Fibroblast of mammary gland (primary cell): ENCODE measurements at places on chromosomes 4 and X.
A peak's percentile ranks its signal among the peaks of the same experiment; 100 is the strongest.

GRCh38 chr4:86974551-86974994 is 39.8 kb downstream of the AFF1 start:
- no peak for DNase-seq

DNA sequence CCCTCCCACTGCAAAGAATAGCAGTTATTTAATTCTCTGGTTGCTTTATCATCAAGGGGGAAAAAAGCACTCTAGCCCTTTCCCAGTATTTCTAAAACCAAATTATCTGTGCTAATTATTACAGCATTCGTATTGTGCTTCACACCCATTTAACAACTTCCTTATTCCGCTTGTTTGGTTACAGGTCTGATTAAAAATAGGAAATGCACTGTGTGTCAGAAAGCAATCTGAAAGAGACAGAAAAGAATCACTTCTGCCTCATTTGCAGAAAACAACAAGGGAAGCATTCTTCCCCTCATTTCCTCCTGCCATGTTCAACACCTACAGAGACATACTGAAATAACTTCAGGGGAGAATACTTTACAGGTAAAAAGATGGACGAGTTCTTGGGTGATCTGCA is 114.9 kb upstream of the MAP3K15 start:
- no peak for DNase-seq

DNA sequence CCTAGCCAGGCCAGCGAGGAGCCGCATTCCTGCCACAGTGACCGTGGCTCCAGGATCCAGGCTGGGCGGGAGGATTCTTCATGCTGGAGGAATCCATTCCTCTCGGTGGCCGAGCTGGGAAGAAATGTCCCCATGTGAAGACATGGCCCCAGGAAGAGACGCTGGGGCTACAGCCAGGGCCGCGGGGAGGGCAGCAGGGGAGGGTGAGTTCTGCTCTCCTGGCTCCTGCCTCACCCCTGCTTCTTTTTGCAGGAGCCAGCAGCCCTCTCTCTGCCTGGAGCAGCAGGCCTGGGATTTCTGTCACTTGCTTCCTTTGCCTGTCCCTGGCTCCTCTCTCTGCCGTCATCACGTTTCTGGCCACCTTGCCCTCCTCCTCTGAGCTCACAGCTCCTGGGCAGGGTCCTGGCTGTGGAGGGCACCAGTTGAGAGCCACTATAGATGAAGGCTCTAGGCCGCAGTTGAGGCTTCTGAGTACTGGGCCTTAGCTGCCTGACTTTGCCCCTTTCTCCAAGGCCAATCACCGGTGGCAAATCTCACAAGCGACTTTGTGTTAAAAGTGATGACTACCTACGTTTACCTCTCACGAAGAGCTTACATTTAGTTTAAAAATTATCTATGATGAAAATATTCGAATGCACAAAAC is 48.3 kb downstream of the ENPP6 start:
- DNase-seq: no peak

DNA sequence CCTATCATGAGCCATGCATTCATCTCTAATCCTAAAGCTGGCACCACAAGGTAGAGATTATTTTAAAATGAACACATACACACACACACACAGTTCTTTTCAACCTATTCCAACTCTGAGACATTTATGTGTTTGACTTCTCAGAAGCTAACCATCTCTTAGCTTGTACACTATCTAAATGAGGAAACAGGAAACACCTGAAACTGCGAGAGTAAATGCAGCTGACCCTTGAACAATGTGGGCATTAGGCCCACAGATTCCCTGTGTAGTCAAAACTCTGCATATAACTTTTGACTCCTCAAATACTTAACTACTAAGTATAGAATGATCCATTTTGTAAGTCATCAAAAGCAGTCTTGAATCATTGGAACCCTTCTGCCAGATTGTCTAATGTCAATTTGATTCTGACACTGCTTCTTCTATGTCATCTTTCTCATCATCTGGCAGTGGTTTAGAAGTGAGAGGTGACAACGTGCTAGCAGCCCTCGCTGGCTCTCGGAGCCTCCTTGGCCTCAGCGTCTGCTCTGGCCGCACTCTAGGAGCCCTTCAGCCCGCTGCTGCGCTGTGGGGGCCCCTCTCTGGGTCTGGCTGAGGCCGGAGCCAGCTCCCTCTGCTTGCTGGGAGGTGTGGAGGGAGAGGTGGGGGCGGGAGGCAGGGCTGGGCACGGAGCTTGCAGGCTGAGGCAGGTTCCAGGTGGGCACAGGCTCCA is 21.4 kb upstream of the IL15 start:
- no peak for DNase-seq

- DNase-seq: peak; percentile 87
Observed at GRCh38 chr4:38980903-38981676, 51.1 kb downstream of the TMEM156 start.

- DNase-seq: no peak
Observed at GRCh38 chr4:189200353-189200752, 740.3 kb upstream of the FRG1 start.

GRCh38 chrX:116897526-116897925 is 434.8 kb upstream of the CT83 start:
- DNase-seq: no peak

DNA sequence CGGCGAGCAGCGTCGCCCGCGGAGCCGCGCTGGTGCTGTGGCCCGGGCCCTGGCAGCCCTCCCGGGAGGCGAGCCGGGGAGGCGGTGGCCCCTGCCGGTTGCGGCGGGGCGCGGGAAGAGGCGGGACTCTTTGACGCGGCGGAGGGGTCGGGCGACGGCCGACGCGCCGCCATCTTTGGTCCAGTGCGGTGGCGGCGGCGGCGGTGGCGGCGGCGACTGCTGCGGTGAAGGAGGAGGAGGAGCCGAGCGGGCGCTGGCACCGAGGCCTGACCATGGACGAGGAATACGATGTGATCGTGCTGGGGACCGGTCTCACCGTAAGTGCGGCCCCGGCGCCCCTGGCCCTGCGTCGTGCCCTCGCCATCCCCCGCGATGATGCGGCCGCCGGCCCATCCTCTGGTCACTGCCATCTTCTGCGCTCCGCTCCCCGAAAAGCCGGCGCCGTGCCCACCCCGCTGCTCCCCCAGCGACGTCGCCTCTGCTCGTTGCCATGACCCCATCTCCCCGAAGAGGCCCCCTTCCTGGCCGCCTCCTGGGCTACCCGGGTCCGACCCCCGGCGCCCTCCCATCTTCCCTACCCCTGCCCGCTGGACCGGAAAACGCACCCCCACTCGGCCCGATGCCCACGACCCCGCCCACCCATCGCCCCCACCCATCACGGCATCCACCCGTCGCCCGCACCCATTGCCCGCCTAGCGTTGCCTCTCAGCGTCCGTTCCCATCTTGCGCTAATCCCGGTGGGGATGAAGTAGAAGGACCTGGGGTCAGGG is at the start of gene GDI1:
Gene GDI1, plus strand, starts transcription at position 172 of the 770 bp plus-strand sequence. Its CDS starts 101 bp downstream, at position 273.
- peak; percentile 15 for DNase-seq

DNA sequence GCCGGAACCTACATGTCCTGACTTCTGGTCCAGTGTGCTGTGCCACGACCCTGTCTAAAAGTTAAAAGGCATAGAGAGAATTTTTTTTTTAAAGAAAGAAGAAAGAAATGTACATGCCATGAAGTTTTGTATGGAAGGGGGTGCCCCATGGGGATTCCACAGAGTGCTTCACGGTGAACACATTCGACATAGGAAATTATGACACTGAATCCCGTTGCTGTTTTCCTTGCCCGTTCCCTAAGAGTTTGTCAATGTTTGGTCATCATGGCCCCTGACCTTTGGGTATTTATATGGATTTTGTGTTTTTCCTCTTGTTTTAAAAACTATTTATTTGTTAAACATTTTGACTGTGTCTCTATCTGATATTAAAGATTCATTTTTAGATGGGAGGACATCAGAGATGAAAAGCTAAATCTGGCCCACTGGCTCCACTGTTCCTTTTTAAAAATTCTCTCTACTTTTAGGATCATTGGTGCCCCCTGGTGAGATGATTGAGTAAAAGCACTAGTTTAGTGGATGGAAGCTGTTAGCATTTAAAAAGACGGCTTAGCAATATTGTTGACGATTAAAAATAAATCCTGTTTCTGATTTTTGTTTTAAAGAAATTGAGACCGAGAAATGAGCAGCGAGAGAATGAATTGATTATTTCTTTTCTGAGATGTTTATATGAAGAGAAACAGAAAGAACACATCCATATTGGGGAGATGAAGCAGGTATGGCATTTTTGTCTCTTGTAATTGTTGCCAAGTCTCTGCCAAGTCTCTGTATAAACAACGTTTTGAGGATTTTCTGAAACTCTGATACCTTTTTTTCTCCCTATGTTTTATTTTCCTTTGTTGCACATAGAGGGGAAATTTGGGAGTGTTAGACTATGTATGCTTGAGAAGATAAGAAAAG is 75.0 kb downstream of the PTTG2 start:
- peak; percentile 75 for DNase-seq

DNA sequence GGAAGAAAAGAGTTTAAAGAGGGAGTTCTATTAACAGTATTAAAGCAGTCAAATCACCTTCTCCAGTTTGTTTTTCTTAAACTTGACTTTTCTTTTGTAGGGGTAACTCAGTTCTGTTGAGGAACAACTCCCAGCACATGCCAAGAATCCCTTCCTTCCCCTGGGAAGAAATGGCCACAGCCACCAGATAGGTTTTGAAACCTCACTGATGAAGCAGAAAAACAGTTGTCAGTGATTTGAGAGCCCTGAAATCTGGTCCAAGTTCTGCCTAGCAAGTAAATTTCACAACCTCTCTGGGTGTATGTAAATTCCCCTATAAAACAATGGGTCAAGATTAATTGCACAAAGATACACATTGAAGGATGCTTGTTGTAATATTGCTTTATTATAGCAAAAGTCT is 167.1 kb downstream of the DHX15 start:
- peak; percentile 29 for DNase-seq

DNA sequence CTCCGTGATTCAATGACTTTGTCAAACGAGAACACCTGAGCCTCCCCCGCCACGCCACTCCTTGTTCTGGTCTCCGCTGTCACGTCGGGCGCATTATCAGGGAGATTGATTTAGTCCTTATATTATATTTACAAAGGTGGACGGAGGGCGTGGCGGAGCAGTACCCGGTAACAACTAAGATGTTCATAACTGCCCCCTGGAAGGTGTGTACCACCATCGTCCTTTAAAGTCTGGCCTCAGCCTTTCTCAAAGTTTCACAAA is 284.2 kb downstream of the PACRGL start:
- DNase-seq: no peak

DNA sequence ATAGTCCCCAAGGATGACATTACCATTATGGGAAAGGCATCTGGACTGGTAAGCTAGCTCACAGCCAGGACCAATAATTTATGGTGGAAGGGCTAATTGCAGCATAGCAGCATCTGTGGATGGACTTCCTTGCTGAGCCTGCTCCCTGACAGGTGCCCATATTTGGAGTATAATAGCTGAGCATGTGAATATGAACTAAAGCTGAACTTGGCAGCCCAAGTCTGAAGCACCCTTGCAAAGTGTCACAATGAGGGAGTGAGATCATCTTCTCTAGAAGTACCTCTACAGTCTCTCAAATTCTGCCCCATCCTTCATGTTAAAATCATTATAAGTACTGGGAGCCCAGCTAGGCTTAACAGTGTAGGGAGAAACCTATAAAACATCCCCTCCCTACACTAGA is 128.2 kb upstream of the INPP4B start:
- no peak for DNase-seq

- no peak for DNase-seq
Observed at GRCh38 chrX:80879916-80880315, 70.2 kb upstream of the BRWD3 start.

DNA sequence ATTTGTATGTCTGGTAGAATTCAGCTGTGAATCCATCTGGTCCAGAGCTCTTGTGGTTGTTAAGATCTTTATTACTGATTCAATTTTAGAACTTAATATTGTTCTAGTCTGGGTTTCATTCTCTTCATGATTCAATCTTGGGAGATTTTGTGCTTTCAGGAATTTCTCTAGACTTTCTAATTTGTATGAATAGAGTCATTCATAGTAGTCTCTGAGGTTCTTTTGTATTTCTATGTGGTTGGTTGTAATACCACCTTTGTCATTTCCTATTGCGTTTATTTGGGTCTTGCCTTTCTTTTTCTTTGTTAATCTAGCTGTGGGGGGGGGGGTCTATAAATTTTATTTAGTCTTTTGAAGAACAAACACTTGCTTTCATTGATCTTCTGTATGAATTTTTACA is 824.8 kb upstream of the GALNTL6 start:
- DNase-seq: no peak

DNA sequence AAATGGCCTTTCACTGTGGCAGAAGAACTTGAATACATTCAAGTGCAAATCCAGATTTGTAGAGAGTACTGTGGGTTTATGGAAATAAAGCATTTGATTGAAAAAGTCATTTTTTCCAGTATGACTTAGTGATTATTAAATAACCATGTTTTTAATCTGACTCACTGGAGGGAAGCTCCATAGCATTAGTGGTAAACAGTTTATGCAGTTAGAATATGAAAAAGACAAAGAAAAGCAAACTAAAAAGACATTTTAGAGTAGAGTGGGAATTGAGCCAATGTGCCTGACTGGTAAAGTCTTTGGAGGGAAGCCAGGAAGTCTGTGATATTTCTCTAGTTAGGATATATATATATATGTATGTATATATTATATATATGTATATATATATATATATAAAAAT is 53.4 kb downstream of the FAT4 start:
- peak; percentile 63 for DNase-seq

GRCh38 chr4:57591073-57591472 is 480.9 kb upstream of the IGFBP7 start:
- no peak for DNase-seq

DNA sequence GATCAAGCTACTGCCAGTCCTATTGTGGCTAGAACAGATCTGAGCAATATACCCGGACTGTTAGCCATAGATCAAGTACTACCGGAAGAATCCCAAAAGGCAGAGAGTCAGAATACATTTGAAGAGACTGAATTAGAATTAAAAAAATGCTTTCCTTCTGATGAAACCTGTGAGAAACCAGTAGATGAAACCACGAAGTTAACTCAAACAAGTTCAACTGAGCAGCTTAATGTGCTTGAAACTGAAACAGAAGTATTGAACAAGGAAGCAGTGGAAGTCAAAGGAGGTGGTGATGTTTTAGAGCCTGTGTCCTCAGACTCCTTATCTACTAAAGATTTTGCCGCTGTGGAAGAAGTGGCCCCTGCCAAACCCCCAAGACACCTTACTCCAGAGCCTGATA is 46.8 kb downstream of the WDR44 start:
- DNase-seq: no peak

- no peak for DNase-seq
Observed at GRCh38 chr4:137851435-137851834, 319.1 kb upstream of the PCDH18 start.

DNA sequence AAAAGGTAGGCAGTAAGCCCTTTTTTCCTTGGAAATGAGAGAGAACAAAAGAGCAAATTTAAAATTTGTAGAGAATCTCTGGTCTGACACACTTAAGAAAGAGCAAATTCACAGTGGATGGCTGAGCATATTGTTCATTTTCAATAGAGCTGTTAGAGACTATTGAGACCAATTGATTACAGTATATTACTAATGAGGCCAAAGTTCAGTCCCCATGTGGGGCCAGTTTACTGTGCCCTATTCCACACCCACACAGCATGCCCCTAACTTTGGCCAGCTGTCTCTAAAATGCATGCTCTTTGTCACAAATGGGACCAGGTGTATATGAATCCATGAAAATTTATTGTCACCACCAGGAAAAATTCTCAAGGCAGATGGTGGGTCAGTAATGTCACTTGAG is 470.5 kb downstream of the PCDH7 start:
- DNase-seq: no peak

- DNase-seq: peak; percentile 60
Observed at GRCh38 chr4:1195109-1195671, 22.8 kb upstream of the SPON2 start.

GRCh38 chr4:8837181-8837841 is 34.3 kb downstream of the HMX1 start:
- no peak for DNase-seq
